ENCODE measurements at places on chromosomes 7 and 10. TPM values are rescaled to one million over a fixed set of nuclear protein-coding genes. Genes with fewer than 3 reads are reported as not detected.
A peak's percentile ranks its signal among the peaks of the same experiment; 100 is the strongest.

- H3K27me3 ChIP-seq, result no peaks in the 10 kb centered on the region
- no peak overlapping the region for H3K27ac ChIP-seq
- no peak for DNase-seq
- H3K4me3 ChIP-seq, result no peak overlapping the region
- peaks cover 100% of the 10 kb centered on the region for H3K36me3 ChIP-seq
- no peaks in the 10 kb centered on the region for H3K4me1 ChIP-seq
Observed at GRCh38 chr7:157177983-157178381, 39.3 kb downstream of the UBE3C start.

Gene ASAH2
- total RNA-seq, result 5.9 TPM

GRCh38 chr10:24115403-24115802 lies 93.5 kb upstream of the KIAA1217 start:
- no peaks in the 10 kb centered on the region for H3K27me3 ChIP-seq
- H3K4me3 ChIP-seq, result no peak overlapping the region
- no peak overlapping the region for H3K27ac ChIP-seq
- no peak for DNase-seq

DNA sequence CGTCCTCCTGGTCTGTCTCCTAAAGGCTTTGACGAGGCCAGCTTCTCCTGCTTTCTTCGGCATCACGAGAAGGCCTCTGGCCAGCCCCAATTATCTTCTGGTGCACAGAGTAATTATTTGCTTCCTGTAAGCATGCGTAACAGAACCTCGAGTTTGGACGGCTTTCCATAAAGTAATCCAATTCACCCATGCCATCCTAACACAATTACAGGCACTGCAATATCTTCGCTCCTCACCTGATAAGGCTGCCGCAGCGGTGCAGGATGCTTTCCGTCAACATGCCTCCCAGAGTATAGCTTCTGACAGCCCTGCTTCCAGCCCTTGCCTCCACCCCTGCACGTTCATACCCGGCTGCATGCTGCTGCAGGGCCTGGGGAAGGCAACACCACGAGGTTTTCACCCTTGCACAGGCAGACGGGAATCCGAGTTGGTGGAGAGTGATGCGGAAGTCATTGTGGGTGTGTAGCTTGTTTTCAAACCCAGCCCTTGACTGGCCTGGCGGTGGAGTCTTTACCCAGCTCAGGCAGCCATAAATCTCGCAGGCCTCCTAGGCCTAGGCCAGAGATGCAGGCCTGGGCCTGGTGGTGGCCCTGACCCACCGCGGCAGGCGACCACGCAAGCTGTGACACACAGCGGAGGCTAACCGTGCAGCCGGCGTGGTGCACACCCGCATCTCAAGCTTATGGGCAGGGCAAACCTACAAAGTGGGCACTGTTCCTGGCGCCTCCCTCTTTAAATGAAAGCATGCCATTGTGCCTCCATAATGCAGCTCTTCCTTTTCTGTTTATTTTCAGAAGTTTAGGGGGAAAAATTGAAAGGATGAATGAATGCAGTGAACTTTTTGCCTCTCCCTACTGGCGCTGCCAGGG lies 12.7 kb downstream of the EBF3 start:
- DNase-seq, result no peak
- no peaks in the 10 kb centered on the region for H3K36me3 ChIP-seq
- H3K27me3 ChIP-seq, result peaks cover 3% of the 10 kb centered on the region
- H3K27ac ChIP-seq, result no peak overlapping the region
- no peaks in the 10 kb centered on the region for H3K4me1 ChIP-seq
- H3K4me3 ChIP-seq, result no peak overlapping the region

- H3K27me3 ChIP-seq, result no peaks in the 10 kb centered on the region
- no peaks in the 10 kb centered on the region for H3K4me1 ChIP-seq
- no peak overlapping the region for H3K4me3 ChIP-seq
- H3K36me3 ChIP-seq, result no peaks in the 10 kb centered on the region
- no peak overlapping the region for H3K27ac ChIP-seq
Observed at GRCh38 chr7:154371424-154371823, 319.2 kb downstream of the DPP6 start.

- no peaks in the 10 kb centered on the region for H3K36me3 ChIP-seq
- H3K4me1 ChIP-seq, result peaks cover 5% of the 10 kb centered on the region
- no peaks in the 10 kb centered on the region for H3K27me3 ChIP-seq
- DNase-seq, result no peak
- H3K4me3 ChIP-seq, result no peak overlapping the region
- peak overlapping the region; percentile 67 for H3K27ac ChIP-seq
Observed at GRCh38 chr7:74003621-74004020, 24.4 kb upstream of the ELN start.

- DNase-seq, result no peak
- no peaks in the 10 kb centered on the region for H3K36me3 ChIP-seq
- H3K4me3 ChIP-seq, result no peak overlapping the region
- H3K4me1 ChIP-seq, result no peaks in the 10 kb centered on the region
Observed at GRCh38 chr7:146645383-146645976, 528.9 kb downstream of the CNTNAP2 start.

GRCh38 chr10:116722736-116723427 lies 19.5 kb downstream of the HSPA12A start:
- no peak for DNase-seq
- no peaks in the 10 kb centered on the region for H3K36me3 ChIP-seq
- H3K27me3 ChIP-seq, result no peaks in the 10 kb centered on the region
- no peaks in the 10 kb centered on the region for H3K4me1 ChIP-seq

Gene PRPF18
- total RNA-seq, result 40.7 TPM

GRCh38 chr7:116553168-116553964 lies 28.5 kb downstream of the CAV1 start:
- H3K4me1 ChIP-seq, result peaks cover 23% of the 10 kb centered on the region
- H3K27me3 ChIP-seq, result no peaks in the 10 kb centered on the region
- H3K36me3 ChIP-seq, result peaks cover 12% of the 10 kb centered on the region
- no peak for DNase-seq
- no peak overlapping the region for H3K4me3 ChIP-seq

DNA sequence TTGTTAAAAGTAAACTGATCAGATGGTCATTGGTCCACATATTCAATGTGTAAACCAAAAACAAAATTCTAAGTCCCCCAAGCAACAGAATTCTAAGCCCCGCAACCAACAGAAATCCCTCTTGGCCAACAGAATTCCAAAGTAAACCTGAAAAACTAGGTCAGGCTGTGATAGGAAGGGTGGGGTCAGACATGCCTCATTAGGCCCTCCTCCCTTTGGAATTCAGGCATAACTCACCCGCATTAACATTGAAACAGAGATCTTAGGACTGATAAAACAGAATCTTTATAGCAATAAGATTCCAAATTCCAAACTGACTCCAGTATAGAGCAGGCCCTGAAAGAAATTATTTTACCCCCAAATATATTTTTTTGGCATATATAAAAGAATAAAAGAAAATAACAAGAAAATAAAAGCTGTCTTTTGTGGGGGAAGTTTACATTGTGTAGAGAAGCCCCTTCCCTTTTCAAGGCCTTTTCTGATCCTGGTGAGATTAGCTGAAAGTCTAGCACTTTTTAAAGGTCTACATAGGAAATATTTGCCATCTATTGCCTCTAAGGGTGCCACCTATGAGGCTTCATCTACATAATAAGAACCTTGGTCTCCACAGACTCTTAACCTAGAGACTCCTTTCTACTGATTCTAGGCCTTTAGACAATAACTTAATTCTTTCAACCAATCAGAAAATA lies 30.5 kb downstream of the GNAT3 start:
- DNase-seq, result no peak
- no peaks in the 10 kb centered on the region for H3K36me3 ChIP-seq
- H3K27me3 ChIP-seq, result no peaks in the 10 kb centered on the region

Gene TSPAN33
- total RNA-seq, result 3.8 TPM

GRCh38 chr7:95427914-95428516 lies 6.8 kb downstream of the PON2 start:
- no peak overlapping the region for H3K4me3 ChIP-seq
- H3K36me3 ChIP-seq, result peaks cover 13% of the 10 kb centered on the region
- H3K27me3 ChIP-seq, result no peaks in the 10 kb centered on the region
- H3K27ac ChIP-seq, result no peak overlapping the region
- no peaks in the 10 kb centered on the region for H3K4me1 ChIP-seq

GRCh38 chr10:123409884-123410283 lies 255.7 kb downstream of the BUB3 start:
- no peak overlapping the region for H3K4me3 ChIP-seq
- no peaks in the 10 kb centered on the region for H3K36me3 ChIP-seq
- no peaks in the 10 kb centered on the region for H3K4me1 ChIP-seq
- no peak for DNase-seq

GRCh38 chr7:100720279-100720670 lies at the start of gene EPO:
TSS of gene EPO (plus strand) at chr7:100720468. CDS start at chr7:100720981, 513 bp downstream.
- H3K4me1 ChIP-seq, result peaks cover 11% of the 10 kb centered on the region
- no peak for DNase-seq
- H3K36me3 ChIP-seq, result no peaks in the 10 kb centered on the region

Gene STK31
- not detected for total RNA-seq

Gene SPDYE8
- total RNA-seq, result not detected

GRCh38 chr7:46054272-46054671 lies 133.2 kb upstream of the IGFBP3 start:
- no peak overlapping the region for H3K27ac ChIP-seq
- no peaks in the 10 kb centered on the region for H3K27me3 ChIP-seq
- DNase-seq, result no peak
- H3K4me1 ChIP-seq, result no peaks in the 10 kb centered on the region

Gene SPDYE2B
- not detected for total RNA-seq

- H3K27ac ChIP-seq, result no peak overlapping the region
- no peaks in the 10 kb centered on the region for H3K4me1 ChIP-seq
- H3K4me3 ChIP-seq, result no peak overlapping the region
- no peaks in the 10 kb centered on the region for H3K27me3 ChIP-seq
- H3K36me3 ChIP-seq, result no peaks in the 10 kb centered on the region
Observed at GRCh38 chr7:79823246-79823951, 311.2 kb upstream of the GNAI1 start.

DNA sequence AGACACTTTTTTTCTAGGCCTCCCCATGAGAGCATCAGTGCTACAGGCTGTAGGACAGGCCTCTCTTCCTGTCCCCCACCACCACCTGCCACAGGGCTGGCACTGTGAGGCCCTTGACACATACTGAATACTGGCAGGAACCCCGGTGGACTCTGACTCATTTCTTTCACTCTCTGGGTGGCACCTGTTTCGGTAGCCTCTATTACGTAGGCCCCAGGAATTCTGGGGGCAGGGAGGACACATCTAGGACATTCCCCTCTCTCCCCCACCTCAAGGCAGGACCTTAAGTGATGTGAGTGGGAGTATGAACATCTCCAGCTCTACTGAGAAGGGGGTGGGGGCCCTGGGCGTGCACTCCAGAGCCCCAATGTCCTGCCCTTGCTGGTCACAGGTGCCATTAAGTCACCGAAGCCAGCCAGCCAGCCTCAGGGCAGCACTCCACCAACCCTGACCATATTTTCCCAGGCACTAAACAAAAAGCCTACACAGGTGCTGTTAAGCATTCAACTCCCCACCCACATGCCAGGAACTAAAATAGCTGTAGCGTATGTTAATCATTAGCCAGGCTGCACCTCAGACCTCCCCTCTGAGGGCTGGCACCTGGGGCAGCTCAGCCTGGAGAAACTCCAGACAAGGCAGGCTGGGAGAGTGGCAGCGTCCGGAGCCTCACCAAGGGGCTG lies 8.9 kb downstream of the ANXA11 start:
- H3K36me3 ChIP-seq, result peaks cover 32% of the 10 kb centered on the region
- no peak overlapping the region for H3K4me3 ChIP-seq
- H3K27ac ChIP-seq, result peak overlapping the region; percentile 86
- no peaks in the 10 kb centered on the region for H3K27me3 ChIP-seq
- DNase-seq, result no peak
- H3K4me1 ChIP-seq, result peaks cover 41% of the 10 kb centered on the region

DNA sequence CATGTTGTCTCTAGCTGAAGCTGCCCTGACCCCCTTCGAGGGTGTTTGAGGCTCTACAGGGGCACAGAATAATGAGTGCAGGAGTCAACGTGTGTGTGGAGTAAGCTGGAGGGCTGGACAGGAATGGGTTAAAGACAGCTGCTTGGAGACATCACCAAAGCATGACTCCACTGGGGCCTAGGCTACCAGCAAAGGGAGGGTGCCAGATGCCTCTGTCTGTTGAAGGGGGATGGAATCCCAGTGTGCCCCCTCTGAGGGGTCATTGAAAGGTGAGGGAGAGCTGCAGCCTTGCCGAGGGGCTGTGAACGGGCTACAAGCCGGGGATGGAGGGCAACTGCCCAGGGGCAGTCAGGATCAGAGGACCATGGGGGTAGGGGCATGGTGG lies 51.7 kb upstream of the PODXL start:
- H3K36me3 ChIP-seq, result no peaks in the 10 kb centered on the region
- no peak overlapping the region for H3K27ac ChIP-seq
- no peak overlapping the region for H3K4me3 ChIP-seq
- H3K4me1 ChIP-seq, result no peaks in the 10 kb centered on the region
- no peak for DNase-seq

- H3K27ac ChIP-seq, result no peak overlapping the region
- H3K36me3 ChIP-seq, result no peaks in the 10 kb centered on the region
- H3K27me3 ChIP-seq, result no peaks in the 10 kb centered on the region
- no peak overlapping the region for H3K4me3 ChIP-seq
- no peak for DNase-seq
Observed at GRCh38 chr10:86253091-86254072, 113.2 kb downstream of the GRID1 start.

Gene TMEM176B
- total RNA-seq, result 3.3 TPM

GRCh38 chr7:119640861-119641260 lies 632.1 kb upstream of the KCND2 start:
- H3K27me3 ChIP-seq, result no peaks in the 10 kb centered on the region
- H3K4me1 ChIP-seq, result no peaks in the 10 kb centered on the region
- H3K4me3 ChIP-seq, result no peak overlapping the region
- no peak for DNase-seq
- no peak overlapping the region for H3K27ac ChIP-seq
- no peaks in the 10 kb centered on the region for H3K36me3 ChIP-seq

Gene NMT2
- total RNA-seq, result 12.8 TPM

Gene GPER1
- total RNA-seq, result 1.0 TPM

DNA sequence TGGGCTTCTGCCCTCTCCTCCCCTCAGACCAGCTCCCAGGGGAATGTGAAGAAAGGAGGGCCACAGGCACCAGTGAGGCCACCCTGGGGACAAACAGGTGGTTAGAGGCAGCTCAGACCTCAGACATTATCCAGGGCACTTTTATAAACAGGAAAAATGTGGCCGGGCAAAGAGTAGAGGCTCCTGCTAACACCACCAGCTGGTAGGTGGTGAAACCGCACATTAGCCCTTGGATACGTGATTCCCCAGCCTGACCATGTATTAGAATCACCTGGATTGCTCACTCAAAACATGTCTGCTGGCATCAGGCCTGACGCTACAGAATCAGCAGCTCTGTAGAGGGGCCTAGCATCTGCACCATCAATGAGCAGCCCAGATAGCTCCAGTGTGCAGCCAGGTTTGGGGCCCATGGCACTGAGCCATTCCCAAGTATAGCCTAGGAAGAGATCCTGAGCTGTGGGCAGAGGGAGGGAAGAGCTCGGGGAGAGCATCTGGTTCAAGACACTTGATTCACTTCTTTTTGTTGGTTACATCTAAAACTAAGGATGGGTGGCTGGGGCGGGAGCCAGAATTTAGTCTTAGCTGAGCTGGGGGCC lies 37.1 kb downstream of the GPR26 start:
- H3K4me3 ChIP-seq, result no peak overlapping the region
- H3K27ac ChIP-seq, result no peak overlapping the region
- no peak for DNase-seq
- no peaks in the 10 kb centered on the region for H3K27me3 ChIP-seq

Gene WIPF3
- total RNA-seq, result not detected

- no peak overlapping the region for H3K27ac ChIP-seq
- no peak for DNase-seq
- no peaks in the 10 kb centered on the region for H3K36me3 ChIP-seq
- no peak overlapping the region for H3K4me3 ChIP-seq
- no peaks in the 10 kb centered on the region for H3K4me1 ChIP-seq
- no peaks in the 10 kb centered on the region for H3K27me3 ChIP-seq
Observed at GRCh38 chr7:21357151-21358097, 70.5 kb upstream of the SP4 start.

Gene RAB19
- not detected for total RNA-seq

Gene TAS2R41
- 0.70 TPM for total RNA-seq

- no peaks in the 10 kb centered on the region for H3K4me1 ChIP-seq
- H3K27ac ChIP-seq, result no peak overlapping the region
- no peaks in the 10 kb centered on the region for H3K27me3 ChIP-seq
- H3K36me3 ChIP-seq, result peaks cover 69% of the 10 kb centered on the region
Observed at GRCh38 chr7:151133986-151134742, 33.3 kb downstream of the GBX1 start.

Gene DDIT4
- total RNA-seq, result 49.4 TPM

All from esophagus squamous epithelium (tissue), 5 donors.